ENCODE measurements at places on chromosomes 16 and 17. TPM values are rescaled to one million over a fixed set of nuclear protein-coding genes. Genes with fewer than 3 reads are reported as not detected.

GRCh38 chr17:50154604-50155003, 4.1 kb upstream of the PPP1R9B start:
- DNase-seq = no peak

ETV4 gene
- total RNA-seq = 6.5 TPM

- no peak for DNase-seq
These were observed 266.4 kb downstream of the HAPSTR1 start for GRCh38 chr16:9357829-9358228.

DNA sequence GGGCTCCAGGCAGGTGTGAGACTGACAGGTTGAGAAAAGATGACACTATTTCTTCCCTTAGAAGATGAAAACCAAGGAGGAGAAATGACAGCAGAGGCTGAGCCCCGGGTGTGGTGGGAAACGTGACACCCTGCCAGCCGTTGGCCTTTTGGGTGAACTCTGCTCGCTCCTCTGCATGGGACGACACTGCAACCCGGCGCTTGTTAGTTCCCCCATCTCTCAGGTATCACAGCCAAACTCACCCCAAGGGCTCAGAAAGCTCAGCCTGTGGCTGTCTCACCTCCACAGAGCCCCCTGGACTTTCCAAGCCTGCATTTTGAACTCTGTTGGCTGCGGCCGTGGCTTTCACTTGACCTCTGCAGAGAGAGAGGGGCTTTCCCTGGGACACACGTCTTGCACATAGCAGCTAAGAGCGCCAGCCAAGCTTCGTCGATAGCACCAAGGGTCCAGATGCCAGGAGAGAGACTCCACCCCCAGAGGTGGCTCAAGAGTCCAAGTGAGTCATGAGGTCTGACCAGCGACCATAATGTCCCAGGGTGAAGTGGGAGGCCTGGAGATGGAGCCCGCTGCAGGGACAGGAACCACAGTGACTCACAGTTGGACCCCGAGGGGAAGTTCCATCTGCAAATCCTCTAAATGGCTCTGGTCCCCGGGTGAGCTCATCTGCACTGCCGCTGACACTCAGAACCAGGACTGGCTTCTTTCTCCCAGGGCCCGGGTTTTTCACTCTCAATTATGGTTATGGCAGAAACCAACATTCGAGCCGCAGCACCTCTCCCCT, 301.9 kb downstream of the SOX9 start:
- peak; percentile 86 for DNase-seq

IL17C gene
- total RNA-seq = not detected

DNA sequence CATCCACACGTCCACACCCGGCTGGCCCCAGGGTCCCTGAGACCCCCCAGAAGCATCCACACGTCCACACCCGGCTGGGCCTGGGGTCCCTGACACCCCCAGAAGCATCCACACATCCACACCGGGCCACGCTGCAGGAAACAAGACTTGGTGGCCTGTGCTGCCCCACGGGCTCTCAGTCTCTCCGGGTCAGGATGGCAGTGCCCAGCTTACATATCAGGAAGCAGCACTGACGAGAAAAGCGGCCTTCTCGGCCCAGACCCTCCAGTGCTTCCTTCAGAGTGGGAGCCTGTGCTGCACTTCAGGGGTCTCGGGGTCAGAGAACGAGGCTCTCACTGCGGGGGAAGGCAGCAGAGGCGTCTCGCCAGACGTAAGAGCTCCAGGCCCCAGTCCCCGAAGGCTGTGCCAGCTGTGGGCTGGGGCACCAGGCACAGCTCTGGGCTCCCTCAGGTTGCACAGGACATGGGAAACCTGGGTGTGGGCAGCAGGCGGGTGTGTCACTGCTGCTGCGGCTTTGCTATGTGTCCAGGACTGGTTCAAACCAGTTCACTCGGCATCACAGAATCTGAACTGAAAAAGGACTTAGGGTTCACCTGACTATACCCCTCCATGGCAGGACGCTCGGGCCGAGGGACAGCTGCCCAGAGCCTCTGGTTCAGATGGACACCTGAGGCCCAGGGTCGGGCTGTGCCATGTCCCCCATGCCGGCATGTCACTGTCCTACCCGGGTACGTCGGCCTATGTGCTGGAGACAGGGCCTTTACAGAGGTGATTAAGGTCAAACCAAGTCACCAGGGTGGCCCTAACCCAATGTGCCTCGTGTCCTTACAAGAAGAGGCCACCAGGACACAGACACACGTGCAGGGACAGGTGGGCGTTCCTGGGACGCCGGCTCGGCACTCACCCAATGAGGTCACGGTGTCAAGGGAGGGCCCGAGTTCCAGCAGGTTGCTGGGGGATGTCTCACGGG, 40.2 kb upstream of the CHMP6 start:
- DNase-seq = no peak

MT4 gene
- total RNA-seq = not detected

GRCh38 chr17:7133424-7133823, 18.8 kb upstream of the ASGR2 start:
- DNase-seq = no peak

All from osteocyte (in vitro differentiated cells).